ENCODE measurements at places on chromosomes 1 and 21.

DNA sequence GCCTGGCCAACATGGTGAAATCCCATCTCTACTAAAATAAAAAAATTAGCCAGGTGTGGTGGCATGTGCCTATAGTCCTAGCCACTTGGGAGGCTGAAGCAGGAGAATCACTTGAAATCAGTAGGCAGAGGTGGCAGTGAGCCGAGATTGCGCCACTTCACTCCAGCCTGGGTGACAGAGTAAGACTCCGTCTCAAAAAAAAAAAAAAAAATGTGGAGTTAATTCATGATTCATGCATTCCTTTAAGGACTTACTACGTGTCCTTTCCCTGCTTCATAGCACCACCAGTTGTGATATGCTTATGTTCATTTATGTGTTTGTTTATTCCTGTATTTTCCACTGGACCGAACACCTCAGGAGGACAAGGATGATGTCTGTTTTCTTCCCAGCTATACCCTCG, 12.7 kb upstream of the PRELP start:
- no peak for DNase-seq

DNA sequence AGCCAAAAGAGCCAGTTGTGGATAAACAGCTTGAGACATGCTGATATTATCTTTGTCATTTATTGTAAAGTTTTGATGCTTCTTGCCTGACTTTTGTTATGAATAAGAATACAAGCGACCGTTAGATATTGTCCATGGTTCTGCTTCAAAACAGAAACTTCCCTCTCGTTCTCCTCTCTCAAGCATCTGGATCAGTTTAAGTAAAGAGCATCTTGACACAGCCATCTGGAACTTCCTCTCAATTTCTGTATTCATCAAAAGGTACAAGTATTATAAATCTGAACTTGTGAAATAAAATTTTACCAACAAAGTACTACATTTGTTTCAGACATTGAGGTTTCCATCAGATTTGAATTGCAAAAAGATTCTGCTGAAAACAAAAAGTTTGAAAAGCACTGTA, 36.4 kb upstream of the CLDN14 start:
- DNase-seq, result no peak

DNA sequence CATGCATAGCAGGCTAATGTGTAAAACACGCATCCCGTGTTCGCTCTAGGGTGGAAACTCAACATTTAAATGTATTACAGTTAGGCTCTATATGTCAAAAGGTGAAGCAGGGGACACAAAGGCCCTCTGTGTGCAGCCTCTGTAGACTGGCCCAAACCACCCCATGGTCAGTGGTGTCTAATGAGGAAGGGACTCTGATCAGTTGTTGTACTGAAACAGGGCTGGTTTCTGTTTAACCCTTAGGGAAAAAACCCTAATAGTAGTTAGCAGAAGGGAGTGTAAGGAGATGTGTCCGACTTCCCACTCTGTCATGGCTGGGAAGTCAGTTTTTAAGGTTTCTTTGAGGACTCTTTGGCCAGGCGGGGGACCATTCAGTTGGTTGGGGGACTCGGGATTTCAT, 21.5 kb upstream of the CD2 start:
- no peak for DNase-seq

DNA sequence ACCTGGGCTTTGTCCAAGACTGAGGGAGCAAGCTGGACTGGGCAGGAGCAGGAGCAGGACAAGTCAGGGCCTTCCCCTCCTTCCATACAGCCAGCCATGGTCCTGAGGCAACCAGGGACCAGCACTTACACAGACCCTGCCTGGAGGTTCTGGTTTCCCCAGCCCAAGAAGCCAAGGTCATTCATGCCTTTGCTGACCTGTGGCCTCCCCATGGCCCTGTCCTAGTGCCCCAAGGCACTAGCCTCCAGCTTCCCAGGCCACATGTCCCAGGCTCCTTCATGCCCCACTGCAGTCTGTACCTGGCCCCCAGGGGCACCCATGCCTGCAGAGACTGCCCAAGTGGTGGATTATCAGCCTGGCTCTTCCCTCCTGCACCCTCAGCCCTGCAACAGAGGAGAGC, 243.9 kb downstream of the TOMM20 start:
- no peak for DNase-seq

DNA sequence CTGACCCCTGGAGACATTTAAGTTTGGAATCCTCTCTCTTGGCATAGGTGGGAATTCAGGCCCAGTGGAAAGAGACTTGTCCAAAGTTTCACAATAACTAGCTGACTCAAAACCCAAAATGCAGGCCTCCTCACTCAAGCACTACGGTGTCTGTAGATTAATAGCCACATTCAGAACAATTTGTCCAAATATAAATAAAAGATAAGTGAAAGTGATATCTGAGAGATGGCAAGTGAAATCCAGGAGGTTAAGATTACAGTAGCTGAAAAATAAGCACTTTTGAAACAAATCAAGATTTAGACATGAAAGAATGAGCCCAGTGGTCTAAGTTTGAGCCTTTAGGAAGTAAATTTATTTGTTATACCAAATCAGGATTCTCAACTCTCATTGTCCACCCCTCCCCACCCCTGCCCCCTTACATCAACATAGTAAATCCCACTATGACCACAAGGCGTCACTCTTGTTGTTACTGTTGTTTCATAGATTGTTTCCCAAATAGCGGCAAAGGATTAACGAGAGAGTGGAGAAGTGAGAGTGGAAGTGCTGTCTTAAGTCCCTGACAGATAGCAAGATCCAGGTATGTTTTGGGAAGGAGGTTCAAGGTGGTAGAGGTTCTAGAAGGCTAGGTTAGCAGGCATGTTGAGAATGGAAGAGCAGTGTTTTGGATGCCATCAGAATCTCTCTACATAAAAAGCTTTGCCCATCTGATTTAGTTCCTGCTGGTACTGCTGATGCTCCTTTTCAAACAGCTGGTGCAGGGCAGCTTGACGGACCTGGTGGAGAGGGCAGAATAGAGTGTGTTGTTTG, 7.1 kb upstream of the TPM3 start:
- no peak for DNase-seq

- no peak for DNase-seq
Measured at GRCh38 chr1:10870493-10871096, 74.1 kb upstream of the CASZ1 start.

DNA sequence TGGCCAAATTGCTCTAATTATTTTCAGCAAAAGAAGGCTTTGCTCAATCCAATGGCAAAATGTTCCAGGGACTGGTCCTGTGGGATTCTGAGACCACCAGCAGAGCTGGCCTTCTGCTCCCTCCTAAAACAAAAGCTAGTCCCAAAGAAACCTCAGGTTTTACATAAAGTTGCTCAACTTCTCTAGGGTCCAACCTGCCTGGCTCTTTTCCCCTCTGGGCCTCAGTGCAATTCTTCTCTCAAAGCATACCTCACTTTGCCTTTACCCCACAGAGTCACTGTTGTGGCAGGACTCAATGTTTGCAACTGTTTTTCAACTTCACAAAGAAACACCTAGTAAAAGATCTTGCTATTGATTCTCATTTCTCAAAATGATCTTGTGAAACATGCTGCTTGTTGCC, 39.8 kb downstream of the TBX15 start:
- DNase-seq, result no peak

GRCh38 chr1:159170639-159171038, 776 bp upstream of the CADM3 start:
- no peak for DNase-seq

GRCh38 chr1:231613419-231614349, 12.9 kb upstream of the DISC1 start:
- DNase-seq, result no peak

- no peak for DNase-seq
Measured at GRCh38 chr1:42328047-42328625, 6.9 kb downstream of the FOXJ3 start.

Data from stimulated activated CD8-positive, alpha-beta memory T cell treated with anti-CD3 and anti-CD28 coated beads, Interleukin-4, amount 100 ng/mL, for 1 hour (primary cell).